ENCODE measurements at places on chromosomes 1 and 21.

GRCh38 chr1:101346419-101346818 is 109.6 kb downstream of the S1PR1 start:
- no peak for ATAC-seq

DNA sequence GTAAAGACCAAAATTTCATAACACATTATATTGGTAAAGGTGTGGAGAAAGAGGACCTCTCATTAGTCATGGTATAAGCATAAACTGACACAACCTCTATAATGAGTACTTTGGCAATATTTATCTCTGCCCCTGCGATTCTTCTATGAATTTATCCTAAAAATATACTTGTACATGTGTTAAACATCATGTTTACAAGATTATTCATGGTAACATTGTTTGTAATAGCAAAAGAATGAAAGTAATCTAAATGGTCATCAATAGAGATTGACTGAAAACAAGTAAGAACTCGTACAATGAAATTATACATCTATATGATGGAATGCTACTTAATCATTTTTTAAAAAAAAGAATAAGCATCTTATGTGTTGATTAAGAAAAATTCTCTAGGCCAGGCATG is 96.4 kb downstream of the KIAA0319L start:
- no peak for ATAC-seq

DNA sequence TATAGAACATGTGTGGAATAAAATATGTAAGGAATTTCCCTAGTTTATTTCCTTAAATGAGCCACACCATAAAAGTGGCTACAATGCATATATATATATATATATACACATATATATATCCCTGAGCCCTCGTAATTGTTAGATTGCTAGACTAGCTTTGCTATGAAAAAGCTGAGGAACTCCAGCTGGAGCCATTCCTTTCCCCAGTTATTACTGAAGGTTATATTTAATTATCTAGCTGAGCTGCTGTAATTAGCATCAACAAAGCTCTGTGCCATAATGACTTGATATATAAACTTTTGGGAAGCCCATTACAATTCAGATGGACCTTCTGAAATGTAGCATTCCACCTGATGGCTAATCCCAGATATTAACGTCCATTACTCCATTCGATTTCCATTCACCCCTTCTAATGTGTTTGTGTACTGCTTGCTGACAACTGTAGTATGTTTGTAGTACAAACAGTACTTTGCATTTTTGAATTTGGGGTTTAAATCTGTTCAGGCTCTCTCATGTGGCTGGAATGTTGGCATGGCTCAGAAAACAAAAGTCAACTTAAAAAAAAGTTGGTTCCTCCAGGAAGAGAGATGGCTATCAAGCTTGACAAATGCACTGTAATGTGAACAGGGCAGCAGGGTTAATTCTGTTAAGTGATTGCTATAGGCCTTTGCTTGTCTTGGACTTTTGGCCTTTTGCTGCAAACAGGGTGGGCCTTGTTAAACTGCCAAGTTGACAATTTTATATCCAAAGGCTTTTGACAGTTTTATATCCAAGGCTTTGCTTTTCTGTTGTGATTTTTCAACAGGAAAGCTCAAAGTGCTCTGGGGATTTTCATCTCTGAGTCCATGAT is 170.0 kb downstream of the LTN1 start:
- peak; percentile 90 for ATAC-seq

DNA sequence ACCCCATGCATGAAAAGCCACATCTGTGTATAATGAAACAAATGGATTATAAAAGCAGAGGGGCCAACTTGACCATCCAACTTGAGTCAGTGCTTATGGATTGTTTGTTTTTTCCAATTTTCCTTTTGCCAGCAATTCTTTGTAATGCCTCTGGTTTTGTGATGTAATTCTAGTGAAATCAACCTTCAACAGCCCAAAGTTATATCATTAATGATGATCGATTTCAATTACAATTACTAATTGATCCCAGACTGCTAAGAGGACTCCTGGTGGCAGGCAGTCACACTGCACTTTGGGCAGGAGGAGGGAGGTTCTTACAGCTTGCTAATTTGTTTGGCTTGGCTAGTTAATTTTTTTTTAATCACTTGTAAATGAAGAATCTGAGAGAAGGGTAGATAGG is 552.3 kb downstream of the NUF2 start:
- ATAC-seq = no peak

DNA sequence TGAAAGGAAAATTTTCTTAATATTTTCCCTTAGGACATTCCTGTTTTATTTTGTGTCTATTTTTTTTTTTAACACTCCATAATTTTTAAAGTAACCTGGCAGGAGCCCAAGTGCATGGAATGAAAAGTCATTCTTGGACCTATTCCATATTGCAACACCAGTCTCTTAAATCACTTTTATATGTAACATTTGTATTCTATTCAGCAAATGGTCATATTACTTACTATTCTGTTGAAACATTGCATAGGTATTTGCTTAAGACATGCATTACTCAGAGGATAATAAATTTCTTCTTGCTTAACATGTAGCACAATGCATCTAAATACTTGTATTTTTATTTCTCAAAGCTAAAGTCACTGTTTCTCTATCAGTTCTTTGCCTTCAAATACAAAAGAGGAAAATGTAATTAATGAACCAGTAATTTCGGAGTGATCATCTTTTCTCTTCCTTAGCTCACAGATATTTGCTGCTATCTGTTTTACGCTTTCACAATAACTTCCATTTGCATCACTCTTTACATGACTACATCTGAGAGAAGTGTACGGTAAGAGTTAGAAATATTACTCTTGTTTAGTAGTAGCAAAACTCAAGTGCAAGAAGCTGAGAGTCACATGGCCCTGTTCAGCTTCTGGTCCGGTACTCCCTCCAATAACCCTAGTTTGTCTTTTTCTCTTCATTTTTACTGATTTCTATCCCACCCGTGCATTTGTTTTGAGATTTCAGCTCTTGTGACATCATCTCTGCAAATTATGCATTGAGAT is 394.8 kb downstream of the USP25 start:
- no peak for ATAC-seq

- ATAC-seq = no peak
Measured at GRCh38 chr1:119159966-119160365, 19.5 kb upstream of the WARS2 start.

DNA sequence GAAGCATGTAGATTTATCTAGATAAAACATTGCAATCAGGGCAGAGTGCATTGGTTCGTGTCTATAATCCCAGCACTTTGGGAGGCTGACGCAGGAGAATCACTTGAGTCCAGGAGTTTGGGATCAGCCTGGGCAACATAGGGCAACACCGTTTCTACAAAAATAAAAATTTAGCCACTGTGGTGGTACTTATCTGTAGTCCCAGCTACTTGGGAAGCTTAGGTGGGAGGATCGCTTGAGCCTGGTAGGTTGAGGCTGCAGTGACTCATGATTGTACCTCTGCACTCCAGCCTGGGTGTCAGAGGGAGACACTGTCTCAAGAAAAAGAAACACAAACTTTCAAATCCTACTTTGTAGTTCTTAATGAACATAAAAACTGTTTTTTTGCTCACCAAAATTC is 64.2 kb upstream of the RCC1 start:
- no peak for ATAC-seq

DNA sequence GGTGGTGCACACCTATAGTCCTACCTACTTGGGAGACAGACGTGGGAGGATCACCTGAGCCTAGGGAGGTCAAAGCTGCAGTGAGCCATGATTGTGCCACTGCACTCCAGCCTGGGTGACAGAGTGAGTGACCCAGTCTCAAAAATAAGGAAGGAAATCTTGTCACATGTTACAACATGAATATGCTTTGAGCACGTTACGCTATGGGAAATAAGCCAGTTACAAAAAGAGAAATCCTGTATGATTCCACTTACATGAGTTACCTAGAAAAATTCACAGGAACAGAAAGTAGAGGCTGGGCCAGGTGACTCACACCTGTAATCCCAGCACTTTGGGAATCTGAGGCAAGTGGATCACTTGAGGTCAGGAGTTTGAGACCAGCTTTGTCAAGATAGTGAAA is 6.7 kb upstream of the PADI6 start:
- no peak for ATAC-seq

- no peak for ATAC-seq
Measured at GRCh38 chr1:6508816-6509189, 17.3 kb upstream of the PLEKHG5 start.

- ATAC-seq = no peak
Measured at GRCh38 chr1:55716151-55716550, 501.0 kb upstream of the USP24 start.

DNA sequence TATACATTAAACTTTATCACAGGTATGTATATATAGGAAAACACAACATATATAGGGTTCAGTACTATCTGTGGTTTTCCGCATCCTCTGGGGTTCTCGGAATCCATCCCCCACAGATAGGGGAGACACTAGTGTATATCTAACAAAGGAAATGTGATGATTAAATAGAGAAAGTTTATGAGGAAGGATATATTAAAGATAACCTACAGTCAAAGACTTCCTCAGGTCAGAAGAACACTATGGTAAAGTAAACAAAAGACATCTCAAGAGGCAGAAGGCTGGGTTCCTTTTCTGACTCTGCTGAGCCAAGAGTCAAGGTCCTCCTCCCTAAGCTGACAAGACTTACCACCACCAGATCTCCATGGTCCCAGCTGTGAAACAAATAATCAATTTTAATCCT is 12.1 kb downstream of the USP24 start:
- ATAC-seq = no peak

DNA sequence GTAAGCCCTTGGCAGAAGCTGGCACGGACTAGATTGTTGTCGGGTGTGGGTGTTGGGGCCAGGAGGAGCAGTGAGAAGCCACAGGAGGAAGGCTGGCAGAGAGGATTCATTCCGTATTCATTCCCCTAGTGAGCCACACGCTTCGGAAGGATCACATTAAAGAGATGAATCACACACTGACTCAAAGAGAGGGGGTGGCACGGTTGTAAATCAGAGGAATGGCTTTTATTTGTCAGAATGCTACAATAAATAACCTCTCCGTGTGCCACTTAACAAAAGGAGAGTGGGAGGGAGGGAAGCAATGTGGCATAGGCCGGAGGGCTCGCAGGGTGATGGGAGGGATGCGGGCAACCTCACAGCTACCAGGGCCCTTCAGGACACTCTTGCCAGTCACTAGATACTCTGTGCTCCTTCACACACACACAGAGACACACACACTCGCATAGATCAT is 135.5 kb downstream of the HIVEP3 start:
- ATAC-seq = peak; percentile 97

- no peak for ATAC-seq
Measured at GRCh38 chr1:178664278-178664677, 60.8 kb upstream of the RALGPS2 start.

DNA sequence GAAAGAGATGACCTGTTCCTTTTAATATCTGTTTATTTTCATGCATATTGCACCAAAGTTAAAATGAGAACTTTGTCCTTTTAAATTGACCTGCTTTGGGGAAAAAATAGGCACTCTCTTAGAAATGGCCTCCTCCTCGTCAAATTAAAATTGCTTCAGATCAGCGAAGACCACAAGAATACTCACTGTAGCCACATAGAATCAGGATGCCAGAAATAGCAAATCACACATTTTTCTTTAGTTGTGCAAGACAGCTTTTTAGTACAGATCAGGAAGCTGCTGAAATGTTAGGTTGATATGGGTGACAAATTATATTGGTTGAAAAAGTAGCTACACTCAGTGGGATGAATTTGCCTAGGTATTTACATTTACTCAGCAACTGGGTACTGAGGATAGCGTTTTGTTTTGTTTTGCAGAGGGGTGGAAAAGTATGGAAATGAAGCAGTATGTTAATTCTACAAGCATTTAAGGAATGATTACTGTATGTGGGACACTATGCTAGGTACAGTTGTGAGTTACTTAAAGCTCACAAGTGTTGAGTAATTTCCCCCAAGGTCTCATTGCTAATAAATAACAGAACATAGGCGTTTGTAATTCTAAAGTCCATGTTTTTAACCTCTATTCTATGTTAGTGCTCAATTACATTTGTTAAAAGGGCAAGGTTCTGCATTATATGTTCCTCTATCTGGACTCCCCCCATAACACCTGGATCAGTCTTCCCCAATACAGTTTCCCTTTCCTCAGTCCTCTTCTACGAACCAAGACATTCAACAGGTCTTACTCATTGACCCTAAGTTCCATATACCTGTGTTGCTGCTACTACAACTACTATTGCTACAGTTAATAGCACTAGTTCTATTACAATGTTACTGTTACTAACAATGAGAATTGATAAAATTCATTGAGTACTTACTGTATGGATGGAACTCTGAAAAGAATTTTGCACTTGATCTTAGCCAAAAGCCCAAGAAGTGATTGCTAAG is 99.4 kb upstream of the S1PR1 start:
- no peak for ATAC-seq

GRCh38 chr1:38476111-38476849 is 383.3 kb downstream of the RRAGC start:
- no peak for ATAC-seq

- no peak for ATAC-seq
Measured at GRCh38 chr1:4494027-4494426, 160.4 kb upstream of the AJAP1 start.

DNA sequence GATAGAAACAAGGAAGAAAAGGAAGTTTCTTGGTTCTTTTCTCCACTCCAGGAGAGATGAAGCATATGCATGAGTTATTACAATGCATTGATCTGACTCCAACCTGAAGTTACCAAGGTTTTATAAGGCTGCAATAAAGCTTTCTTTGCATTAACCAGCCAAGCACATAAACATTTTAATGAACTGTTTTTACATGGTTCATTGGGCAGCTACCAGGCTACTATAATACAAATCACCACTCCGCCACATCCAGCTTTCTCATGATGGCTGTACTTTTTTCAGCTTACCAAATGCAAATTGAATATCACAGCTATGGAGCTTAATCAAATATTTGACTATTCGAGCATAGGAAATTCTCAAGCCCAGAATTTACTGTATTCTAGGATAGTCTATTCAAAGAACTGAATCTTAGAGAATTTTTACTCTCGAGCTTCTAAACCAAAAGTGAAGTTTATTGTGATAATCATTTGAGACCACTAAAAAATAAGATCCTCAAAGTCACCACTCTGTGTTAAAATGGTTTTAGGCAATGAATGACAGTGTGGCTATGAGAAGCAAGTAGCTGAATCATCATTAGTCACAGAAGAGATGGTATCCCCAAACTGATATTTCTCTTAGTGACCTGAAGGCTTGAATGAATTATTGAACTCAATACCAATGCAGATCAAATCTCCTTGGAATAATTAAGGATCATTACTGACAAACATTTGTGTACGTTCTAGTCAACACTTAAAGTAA is 58.6 kb upstream of the ZNF281 start:
- ATAC-seq = no peak

DNA sequence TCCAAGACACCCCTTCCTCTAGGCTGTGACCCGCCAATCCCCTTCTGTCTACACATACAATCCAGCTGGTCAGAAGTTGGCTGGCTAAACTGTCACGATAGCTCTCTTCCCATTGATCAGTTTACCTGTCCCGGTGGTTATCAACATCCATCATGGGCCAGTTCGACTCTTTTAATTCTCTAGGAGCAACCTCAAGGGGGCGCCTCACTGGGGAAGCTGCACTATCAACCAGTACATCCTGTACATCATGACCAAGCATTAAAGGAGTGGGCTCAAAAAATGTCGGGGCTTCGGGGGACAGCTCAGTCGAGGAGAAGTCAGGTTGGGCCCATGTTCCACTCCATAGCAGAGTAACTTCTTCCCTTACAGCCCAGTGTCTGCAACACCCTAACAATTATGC is 53.2 kb upstream of the B3GALNT2 start:
- no peak for ATAC-seq
